ENCODE measurements at places on chromosomes 7 and 10.

- no peak for DNase-seq
Observed at GRCh38 chr10:130394832-130395231, 258.6 kb downstream of the GLRX3 start.

GRCh38 chr7:155124706-155125105 lies 54.6 kb downstream of the HTR5A start:
- no peak for DNase-seq

GRCh38 chr7:68544851-68545250 lies 1053.4 kb upstream of the AUTS2 start:
- DNase-seq, result no peak

DNA sequence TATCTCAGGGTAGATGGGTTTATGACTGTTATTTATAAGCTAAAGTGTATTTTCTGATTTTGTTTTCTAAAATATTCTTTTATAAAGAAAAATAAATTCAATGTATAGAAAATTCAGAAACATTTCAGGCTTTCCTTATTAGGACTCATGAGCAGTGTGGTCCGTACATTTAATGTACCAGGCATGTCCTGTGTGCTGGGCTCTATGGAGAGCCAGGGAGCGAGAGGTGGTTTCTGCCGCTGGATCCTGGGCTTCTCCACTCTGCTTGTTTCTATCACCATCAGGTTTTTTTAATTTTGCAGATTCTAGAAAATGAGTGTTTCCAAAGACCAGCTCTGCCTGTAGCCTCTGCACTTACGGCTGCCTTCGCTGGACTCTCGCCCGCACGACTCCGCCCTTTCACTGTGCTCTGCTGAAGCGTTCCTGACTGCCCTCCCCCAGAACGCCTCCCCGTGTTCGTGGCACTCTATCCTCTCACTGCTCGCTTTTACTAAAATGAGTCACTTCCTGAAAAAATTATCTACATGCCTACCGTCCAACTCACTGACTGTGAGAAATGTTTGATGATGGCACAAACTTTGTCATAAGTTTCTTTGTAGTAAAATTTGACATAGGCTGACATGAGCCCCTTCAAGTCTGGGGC lies 188.5 kb downstream of the ZMYND11 start:
- DNase-seq, result no peak

GRCh38 chr7:40288827-40289226 lies 154.0 kb downstream of the SUGCT start:
- DNase-seq, result no peak

DNA sequence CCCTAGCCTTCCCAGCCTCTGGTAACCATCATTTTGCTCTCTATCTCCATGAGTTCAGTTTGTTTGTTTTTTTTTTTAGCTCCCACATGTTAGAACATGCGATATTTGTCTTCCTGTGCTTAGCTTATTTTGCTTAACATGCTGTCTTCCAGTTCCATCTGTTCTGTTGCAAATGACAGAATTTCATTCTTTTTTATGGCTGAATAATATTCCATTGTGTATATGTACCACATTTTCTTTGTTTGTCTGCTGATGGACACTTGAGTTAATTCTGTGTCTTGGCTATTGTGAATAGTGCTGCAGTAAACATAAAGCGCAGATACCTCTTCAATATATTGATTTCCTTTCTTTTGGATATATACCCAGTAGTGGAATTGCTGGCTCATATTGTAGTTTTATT lies 21.0 kb downstream of the DLD start:
- DNase-seq, result no peak
